ENCODE measurements at places on chromosomes 4 and X.

DNA sequence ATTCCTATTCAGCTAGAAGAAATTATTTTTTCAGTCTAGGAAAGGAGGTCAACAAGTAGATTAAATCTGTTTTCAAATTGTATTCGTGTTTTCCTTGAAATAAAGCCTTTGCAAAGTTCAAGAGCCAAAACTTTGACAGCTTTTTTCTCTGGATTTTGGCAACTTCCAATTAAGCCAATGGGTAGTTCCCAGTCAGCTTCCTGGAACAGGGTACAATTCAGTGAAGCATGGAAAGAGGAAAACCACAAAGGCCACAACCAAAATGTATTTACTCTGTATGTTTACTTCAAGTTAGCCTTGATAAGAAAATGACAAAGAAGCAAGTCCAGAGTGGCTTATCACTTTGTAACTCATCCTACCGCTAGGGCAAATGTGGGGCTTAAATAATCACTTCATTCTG is 188.6 kb downstream of the COMMD8 start:
- no peak for DNase-seq

DNA sequence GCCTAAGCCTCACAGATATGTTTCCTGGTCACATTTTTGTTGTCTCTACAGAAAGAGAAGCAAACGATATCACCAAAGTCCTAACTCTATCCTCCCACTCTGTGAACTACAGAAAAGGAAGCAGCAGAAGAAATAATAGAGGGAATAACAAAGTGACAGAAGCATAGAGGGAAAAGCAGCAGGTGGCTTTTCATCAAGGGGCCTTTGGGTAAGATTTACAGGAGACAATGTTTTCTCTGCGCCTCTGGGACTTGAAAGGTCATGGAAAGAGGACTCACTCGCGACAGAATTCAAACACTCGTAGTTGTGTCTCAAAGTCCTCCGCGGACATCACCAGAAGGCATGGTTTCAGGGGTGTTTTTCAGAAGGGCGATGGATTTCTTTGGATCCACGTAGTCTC is 66.1 kb downstream of the SORBS2 start:
- no peak for DNase-seq

DNA sequence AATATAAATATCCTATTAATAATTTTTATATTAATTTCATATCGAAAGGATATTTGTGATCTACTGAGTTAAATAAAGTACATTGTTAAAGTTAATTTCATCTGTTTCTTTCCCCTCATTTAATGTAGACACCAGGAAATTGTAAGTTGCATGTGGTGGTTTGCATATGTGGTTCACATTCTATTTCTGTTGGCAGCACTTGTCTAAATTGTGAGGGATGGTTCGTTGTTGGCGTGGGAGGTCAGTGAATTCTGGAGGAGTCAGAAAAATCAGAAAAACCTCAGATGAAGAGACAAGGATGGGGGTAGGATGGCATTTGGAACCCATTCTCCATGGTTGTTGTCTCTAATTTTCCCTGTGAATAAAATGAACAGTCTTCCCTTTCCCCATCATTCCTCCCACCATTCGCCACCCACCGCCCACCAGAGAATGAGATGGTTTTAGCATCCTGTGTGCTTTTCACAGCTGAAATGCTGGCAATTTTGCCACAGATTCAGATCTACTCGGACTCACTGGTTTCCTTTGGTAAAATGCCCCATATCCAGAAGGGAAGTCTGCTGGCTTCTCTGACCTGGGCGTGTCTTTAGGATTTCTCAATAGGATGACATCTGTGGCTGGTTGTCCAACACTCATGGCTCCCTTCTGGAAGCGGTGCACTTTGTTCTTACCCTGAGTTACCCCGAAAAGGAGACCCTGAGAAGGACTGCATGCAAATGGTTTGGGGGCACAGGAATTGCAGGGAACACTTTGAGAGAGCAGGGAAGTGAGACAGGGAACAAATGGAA is 52.3 kb downstream of the LGI2 start:
- DNase-seq, result peak; percentile 56

- DNase-seq, result peak; percentile 69
These were observed 180.6 kb upstream of the NUDT6 start for GRCh38 chr4:123102897-123103471.
